Skeletal muscle cell (primary cell): ENCODE measurements at places on chromosomes 2 and 18.

- no peak for DNase-seq
Observed at GRCh38 chr18:69949538-69949936, 1.9 kb upstream of the CD226 start.

DNA sequence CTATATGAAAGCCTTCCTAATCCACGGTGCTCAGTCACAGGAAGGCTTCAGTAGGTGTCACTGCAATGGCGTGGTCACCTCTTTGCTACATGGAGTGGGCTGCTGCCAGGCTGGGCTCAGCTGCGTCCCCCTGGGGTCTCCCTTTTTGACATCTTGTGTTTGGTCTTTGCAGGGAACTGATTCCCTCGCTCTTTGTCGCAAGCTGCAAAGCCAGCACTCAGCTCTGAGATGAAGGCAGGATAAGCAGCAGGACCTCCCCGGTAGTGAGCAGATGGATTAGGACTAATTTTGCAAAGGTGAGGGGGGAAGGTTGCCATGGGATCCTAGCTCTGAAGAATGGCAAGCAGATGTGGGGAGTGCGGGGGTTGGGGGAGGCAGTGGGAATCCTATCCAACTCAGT, 173.9 kb upstream of the ARL4C start:
- DNase-seq: no peak

DNA sequence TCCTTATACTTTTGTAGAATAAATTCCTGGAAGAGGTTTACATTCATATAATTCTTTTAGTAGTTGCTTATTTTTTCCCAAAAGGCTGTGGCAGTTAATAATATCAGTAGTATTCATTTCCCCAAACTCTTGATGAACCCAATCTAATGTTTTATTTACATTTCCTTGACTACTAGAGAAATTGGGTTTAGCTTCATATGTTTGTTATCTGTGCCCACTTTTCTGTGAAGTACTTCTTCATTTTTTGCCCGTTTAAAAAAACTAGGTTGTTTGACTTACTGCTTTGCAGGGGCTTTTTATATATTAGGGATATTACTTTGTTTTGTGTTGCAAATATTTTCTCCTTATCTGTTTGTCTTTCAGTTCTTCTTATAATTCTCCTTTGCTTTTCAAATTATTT, 17.2 kb downstream of the RALB start:
- no peak for DNase-seq

GRCh38 chr2:53460937-53461336, 306.7 kb upstream of the CHAC2 start:
- DNase-seq: no peak

- DNase-seq: no peak
Observed at GRCh38 chr2:182406221-182406620, 20.6 kb downstream of the PDE1A start.

GRCh38 chr2:146451972-146452371, 1392.9 kb upstream of the ACVR2A start:
- no peak for DNase-seq
